Uterus (tissue), 4 donors: ENCODE measurements at places on chromosomes 11 and 22.
A peak's percentile ranks its signal among the peaks of the same experiment; 100 is the strongest.

- no peak for DNase-seq
Measured at GRCh38 chr11:8638300-8638699, 44.2 kb downstream of the TRIM66 start.

- no peak for DNase-seq
Measured at GRCh38 chr11:91263496-91264365, 960.9 kb upstream of the FAT3 start.

GRCh38 chr11:80320765-80321164, 879.9 kb upstream of the TENM4 start:
- no peak for DNase-seq

DNA sequence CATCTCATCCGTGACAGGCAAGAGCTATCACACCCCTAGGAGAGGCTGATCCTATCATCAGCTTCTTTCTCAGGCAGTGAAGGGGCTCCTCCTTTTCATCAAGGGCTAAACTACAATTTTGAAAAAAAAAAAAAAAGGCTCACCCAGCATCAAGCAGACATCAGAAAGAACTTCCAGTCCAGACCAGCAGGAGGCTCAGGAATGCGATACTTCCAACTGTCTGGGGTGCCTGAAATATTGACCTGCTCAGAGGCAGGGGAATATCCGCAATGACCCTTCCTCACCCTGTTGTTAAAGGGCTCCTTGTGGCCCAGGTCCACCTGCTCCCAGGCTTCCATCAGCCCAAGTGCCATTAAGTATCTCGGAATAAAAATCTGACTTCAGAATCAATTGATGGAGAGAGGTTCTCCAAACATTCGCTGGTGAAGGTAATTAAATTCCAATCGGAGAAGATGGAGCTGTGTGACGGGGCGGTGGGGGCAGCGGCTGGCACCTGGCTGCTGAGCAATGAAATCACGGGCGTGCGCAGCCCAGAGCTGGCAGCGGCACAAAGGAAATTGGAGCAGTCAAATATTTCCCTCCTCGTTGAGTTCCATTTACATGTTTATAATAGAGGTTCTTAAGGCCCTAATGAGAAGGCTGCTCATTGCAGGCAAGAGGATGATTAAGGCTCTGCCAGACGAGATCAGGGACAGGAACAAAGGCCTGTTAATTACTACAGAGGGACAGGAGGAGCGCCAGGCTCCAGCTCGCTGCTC, 69.0 kb upstream of the THY1 start:
- DNase-seq = no peak

DNA sequence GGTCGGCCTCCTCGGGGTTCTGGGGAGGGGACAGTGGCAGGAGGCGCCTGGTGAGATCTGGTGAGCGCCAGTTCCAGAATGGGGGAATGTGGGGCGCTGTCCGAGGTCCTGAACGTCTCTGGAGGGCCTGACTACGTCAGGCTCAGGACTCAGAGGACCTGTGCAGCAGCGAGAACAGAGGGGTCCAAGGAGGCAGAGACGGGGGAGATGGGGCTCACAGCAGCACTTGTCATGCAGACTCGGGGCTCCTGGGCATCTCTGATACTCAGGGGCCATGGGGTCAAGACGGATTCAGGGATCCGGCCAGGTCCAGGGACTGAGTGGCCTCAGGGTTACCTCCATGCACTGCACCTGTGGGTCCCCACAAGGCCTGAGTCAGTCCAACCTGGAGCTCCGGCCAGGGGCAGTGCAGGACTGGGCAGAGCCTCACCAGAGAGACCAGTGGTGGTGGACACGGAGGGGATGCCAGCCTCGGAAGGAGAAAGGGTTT, 92.2 kb downstream of the BRD1 start:
- DNase-seq = no peak

- no peak for DNase-seq
Measured at GRCh38 chr11:16750417-16750816, 12.0 kb downstream of the C11orf58 start.

GRCh38 chr11:70378506-70379134, 19.7 kb upstream of the CTTN start:
- no peak for DNase-seq

DNA sequence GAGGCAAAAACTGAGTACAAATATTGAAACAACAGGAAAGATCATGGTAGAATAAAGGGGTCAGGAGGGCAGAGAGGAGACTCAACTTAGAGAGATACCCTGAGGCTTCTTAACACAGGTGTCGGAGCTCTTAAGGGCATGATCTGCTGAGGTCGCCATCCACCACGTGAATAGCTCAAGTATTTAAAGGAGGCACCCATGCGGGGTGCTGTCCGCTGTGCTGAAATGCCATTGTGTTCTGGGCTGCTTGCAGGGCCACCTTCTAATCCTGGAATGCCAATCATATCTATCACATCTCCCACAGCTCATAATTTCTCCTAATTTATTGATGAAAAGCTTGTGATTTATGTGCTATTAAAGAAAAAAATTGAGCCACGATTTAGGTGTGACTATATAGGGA, 90.2 kb downstream of the SEZ6L start:
- DNase-seq = no peak

- no peak for DNase-seq
Measured at GRCh38 chr22:26053737-26054316, 115.4 kb upstream of the SEZ6L start.

DNA sequence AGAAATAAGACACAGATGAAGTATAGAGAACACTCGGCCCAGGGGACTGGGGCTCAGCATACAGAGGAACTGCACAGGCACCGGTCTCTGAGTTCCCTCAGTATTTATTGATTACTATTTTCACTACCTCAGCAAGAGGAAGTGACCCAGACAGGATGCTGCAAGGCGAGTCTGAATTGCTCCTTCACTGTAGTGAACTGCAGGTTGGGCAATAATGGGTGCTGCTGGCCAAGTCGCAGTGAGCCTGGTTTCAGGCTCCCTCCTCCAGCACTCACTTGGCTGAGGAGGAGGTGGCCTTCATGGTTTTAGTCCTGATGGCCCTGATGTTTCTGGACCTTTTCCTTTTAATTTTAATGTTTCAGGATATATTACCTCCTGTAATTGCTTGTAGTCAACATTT, 10.4 kb downstream of the OR52K2 start:
- DNase-seq = peak; percentile 31

DNA sequence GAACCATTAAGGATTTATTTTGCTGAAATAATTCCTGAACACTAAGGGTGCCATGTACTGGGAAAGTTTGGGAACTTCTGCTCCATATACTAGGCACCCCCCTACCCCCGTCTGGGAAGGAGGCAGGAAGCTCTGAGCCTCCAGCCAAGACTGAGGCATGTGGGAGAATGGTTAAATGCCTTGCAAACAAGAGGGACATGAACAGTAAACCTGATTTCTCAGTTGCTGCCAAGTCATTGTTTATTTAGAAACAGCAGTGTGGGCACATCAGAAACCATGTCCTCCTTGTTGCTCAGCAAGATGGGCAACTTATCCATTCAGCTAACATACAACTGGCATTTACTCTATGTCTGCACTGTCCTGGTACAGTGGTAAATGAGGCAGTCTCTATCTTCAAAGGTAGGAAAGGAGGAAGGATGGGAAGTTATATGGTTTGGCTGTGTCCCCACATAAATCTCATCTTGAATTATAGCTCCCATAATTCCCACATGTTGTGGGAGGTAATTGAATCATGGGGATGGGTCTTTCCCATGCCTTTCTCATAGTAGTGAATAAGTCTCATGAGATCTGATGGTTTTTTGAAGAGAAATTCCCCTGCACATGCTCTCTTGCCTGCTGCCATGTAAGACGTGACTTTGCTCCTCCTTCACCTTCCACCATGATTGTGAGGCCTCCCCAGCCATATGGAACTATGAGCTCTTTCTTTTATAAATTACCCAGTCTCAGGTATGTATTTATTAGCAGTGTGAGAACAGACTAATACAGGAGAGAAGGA, 459.1 kb downstream of the MIAT start:
- no peak for DNase-seq

DNA sequence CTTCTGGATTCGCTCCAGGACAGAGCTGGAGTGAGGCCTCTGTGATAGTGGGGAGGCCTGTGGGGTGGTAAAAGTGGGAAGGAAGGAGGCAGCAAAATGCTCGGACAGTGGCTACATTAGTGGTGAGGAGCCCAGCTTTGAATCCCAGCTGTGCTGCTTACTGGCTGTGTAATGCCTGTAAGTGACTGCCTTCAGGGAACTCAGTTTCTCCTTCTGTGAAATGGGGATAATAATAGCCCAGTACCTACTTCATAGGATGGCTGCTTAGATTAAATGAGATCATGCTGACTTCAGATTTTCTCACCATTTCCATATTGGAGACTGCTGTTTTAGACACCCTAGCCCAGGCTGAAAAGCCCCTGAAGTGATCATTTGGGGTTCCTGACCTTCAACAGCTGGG, 8.4 kb upstream of the ALX4 start:
- no peak for DNase-seq

DNA sequence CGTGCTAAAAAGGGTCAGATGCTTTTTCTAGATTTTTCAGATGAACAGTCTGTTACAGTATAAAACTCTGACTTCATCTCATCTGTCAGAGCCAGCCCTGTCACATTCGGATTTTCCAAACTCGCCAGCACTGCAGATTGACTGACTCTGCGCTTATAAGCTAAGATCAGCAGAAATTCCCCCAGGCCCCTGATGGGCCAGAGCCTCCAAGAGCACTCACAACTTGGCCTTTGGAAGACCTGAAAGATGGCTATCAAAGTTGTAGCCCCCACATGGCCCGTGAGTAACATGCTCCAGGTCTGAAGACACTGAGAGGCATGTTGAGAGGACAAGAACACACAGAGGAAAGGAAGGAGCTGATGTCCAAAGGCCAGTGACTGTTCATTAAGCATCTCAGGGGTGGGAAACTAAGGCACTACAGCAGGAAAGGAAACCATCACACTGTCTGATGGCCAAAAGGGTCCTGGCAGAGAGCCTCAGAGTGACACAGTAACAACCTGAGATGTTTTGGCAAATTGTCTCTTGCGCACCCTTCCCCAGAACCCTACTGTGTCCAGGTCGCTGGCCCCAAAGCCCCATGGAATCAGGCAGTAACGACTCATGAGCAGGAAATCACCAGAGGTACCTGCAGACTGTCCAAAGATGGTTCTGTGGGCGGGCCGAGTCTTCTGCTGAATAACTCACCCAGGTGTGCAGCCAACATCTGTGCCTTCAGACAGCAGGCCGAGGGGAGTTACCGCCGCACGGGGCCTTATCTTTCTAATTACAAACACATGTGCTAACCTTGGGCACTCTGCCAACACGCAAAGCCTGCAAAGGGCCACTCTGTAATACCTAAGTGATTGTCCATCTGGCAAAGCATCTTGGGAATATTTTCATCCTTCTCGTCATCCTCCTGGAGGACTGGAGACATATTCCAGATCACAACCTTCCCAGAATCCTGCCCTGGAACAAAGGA, 23.6 kb downstream of the HIRA start:
- DNase-seq = peak; percentile 26

DNA sequence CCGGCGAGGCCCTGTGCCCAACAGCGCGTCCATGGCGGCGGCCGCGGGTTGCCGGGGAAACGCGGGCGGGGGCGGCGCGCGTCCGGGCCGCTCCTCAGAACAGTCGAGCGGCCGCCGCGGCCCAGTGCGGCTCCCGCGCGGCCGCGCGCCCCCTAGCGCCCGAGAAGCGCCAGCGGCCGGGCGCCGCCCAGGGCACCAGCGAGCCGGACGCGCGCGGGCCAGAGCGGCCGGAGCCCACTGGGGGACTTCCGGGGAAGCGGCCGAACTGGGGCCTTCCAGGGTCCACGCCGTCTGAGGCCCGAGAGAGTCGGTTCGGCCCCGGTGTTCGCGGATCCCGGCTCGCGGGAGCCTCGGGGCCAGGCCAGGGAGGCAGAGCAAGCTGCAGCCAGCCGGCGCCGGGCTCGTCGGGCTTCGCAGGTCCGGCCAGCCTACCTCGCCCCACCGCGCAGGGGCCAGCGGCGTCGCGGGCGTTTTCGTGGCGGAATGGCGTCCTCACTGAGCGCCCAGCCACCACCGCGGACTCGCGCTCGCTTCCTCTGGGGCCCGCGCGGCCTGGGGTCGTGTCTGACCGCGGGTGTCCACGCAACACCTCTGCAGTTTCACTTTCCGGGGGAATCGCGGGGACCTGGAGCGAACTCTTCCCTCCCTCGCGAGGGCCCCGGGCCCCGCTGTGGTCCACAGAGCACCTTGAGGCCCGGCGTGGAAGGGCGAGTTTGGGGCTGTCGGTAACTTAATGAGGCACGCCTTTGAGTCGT, at the start of gene DENND6B:
Gene DENND6B (minus strand): TSS at position 57 of the 755 bp plus-strand sequence. CDS start 24 bp downstream, at position 33.
- peak; percentile 69 for DNase-seq

DNA sequence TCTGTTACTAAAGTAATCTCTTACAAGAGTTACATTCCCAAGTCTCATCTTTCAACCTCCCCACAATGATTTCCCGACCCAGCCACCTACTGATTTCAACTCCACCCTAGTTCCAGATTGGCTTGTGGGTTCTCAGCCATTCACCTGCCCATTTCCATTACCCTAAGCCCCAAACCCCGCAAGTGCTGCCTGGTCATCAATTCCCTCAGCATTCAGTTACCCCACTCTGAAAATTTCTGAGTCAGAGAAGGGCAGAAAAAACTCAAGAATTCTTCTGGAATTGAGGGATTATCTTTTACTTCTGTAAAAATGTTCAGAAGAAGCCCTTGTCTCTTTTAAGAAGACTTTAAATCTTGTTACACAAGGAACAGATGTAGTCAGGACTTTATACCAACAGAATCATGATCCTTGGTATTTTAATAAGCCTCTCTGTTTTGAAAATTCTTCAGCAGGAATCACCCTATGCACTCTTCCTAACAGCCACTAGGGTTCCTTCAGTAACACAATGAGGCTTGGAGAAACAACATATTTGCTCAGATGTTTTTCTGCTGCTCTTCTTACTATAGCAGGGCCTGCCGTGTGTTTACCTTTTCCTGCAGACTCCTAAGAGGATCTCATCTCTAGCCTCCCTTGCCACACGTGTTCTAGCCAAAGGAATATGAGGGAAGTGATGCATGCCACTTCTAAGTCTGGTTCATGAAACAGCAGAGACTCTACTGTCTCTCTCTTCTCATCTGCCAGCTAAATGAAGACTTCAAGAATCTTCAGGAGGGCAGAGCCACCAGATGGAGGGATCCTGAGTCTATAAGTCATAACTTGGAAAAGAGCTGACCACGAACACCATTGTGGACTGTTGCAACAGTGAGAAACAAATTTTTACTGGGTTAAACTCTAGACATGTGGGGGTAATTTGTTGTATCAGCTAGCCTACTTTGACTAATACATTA, 29.3 kb upstream of the PAMR1 start:
- no peak for DNase-seq

GRCh38 chr22:25407859-25408229, 156.6 kb upstream of the GRK3 start:
- DNase-seq = no peak

DNA sequence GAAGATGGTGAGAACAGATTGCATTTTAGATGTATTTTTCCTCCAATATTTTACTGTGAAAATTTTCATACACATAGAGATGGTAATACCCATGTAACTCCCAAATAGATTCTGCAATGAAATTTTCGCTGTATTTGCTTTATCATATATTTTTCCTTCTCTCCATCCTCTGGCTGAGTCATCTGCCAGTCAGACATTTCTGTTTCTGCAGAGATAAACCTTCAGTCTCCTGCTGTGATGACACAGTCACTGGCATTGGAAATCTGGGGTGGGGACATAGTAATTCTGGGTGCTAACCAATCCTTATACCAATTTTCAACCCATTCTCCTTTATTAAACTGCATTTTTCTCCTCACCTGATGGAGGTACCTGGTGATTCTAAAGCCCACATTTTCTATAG, 33.7 kb downstream of the SVIP start:
- no peak for DNase-seq
